ENCODE measurements at places on chromosomes 16 and 17.

GRCh38 chr17:7833011-7833794, 814 bp upstream of the KDM6B start:
- DNase-seq, result peak; percentile 39

GRCh38 chr16:49101997-49102396, 179.6 kb downstream of the CBLN1 start:
- no peak for DNase-seq

- DNase-seq, result peak; percentile 86
Observed at GRCh38 chr17:30235386-30236296, at the start of gene SLC6A4. Gene SLC6A4 (minus strand): TSS chr17:30235697. CDS start chr17:30221958, 13,739 bp downstream.

- DNase-seq, result no peak
Observed at GRCh38 chr17:63433746-63434591, 12.1 kb downstream of the CYB561 start.

- DNase-seq, result no peak
Observed at GRCh38 chr17:38910325-38910724, 15.1 kb upstream of the LASP1NB start.

- DNase-seq, result no peak
Observed at GRCh38 chr16:84286578-84287240, 8.0 kb upstream of the WFDC1 start.

GRCh38 chr17:73827627-73828291, 183.5 kb upstream of the SDK2 start:
- DNase-seq, result peak; percentile 64

Measured in H7 (cell line).